ENCODE measurements at places on chromosomes 7 and 10.

DNA sequence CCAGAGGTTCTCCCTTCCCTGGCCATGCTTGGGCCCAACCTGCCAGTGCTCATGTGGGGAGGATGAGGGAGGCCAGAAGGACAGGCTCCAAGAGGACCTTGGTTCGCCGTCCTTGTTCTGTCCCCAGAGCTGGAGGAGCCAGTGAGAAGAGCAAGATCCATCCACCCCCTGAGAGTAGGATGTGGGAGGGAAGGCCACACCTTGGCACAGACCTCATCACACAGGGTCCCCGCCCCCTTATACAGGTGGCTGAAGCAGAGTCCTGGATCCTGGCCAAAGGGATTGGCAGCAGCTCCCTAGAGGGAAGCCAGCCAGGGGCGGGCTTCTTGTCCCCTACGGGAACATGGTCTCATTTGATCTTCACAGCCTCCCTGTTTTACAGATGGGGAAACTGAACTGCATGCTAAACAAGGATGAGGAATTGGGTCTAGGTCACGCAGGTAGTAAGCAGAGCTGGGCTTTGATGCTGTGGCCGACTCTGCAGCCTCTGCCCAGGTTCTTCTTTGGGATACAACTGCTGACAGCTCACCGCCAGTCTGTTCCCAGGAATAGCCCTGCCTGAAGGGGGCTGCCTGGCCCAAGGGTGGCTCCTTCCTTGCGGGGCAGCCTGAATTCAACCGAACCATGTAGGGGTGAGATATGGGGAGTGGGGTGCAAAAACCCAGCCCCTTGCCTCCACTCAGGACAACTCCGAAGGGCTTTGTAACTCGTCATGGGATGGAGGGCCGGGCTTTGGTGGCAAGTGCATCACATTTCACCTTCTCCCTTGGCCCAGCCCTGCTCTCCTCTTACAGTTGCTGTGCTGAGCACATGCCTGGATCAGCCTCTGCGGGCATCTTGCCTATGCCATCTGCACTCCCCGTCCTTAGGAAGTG is 62.2 kb upstream of the KDM7A start:
- no peak for DNase-seq

- DNase-seq: peak; percentile 98
These were observed 74.5 kb downstream of the BMPER start for GRCh38 chr7:33979807-33980355.

DNA sequence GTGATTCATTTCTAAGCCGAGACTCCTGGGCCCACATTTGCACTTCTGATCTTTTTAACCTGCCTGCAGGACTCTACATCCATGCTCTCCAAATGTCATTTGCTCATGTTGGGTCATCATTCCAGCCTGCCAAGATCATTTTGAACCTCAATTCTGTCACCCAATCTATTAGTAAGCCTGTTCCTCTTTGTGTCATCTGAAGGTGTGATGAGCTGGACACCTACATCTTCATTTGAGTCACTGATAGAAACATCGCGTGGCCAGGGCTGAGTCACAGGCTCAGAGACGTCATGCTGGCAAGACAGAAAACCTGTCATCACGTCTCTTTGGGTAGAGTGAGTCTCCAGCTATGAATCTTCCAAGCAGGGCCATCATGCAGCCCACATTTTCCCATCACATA is 65.3 kb upstream of the SLF2 start:
- DNase-seq: peak; percentile 17

GRCh38 chr7:96675548-96675947 is 34.1 kb downstream of the SEM1 start:
- no peak for DNase-seq

DNA sequence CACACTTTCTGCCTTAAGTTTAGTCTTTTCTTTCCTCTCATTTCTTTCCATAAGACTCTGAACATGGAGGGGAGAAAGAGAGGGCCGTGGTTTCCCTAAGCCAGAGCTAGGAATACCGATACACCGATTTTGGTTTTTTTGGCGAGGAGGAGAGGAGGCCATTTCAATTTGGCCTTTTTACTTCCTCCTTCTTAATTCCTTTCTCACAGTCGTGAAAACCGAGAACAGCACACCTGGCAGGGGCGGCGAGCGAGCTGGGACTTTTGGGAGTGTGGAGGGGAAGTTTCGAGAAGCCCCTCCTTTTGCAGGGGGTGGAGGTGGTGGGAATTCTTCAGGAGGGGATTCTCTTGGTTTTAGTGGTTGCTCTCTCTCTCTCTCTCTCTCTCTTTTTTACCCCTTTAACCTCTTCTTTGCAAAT is 6.2 kb downstream of the GATA3 start:
- DNase-seq: no peak

GRCh38 chr10:128780156-128780761 is 654.0 kb upstream of the MKI67 start:
- no peak for DNase-seq

DNA sequence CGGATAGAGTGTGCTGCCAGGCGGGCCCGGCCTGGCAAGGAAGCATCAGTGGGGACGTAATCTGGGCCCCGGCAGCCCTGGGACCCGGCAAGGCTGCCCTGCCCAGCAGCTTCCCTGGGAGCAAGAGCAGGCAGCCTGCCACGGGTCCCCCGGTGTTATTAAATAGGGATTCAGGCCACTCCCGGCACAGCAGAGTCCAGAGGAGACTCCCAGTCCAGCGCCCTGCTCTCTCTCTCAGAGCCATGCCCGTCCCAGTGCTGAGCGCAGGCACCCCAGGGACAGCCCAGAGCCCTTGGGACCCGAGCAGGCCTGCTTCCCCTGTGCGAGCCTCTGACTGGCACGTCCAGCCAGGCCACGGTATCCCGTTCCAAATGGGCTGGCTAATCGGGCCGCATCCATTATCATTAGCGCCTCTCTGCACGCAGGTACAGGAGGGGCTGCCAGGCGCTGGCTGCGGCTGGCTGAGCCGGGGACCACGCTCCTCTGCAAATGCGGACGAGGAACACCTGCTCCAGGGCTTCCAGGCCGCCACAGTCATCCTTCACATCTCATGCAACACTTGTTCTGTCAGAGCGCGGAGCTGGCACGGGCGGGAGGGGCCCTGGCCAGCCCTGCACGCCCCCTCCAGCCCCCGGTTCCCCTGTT is 344.2 kb upstream of the MKI67 start:
- no peak for DNase-seq

DNA sequence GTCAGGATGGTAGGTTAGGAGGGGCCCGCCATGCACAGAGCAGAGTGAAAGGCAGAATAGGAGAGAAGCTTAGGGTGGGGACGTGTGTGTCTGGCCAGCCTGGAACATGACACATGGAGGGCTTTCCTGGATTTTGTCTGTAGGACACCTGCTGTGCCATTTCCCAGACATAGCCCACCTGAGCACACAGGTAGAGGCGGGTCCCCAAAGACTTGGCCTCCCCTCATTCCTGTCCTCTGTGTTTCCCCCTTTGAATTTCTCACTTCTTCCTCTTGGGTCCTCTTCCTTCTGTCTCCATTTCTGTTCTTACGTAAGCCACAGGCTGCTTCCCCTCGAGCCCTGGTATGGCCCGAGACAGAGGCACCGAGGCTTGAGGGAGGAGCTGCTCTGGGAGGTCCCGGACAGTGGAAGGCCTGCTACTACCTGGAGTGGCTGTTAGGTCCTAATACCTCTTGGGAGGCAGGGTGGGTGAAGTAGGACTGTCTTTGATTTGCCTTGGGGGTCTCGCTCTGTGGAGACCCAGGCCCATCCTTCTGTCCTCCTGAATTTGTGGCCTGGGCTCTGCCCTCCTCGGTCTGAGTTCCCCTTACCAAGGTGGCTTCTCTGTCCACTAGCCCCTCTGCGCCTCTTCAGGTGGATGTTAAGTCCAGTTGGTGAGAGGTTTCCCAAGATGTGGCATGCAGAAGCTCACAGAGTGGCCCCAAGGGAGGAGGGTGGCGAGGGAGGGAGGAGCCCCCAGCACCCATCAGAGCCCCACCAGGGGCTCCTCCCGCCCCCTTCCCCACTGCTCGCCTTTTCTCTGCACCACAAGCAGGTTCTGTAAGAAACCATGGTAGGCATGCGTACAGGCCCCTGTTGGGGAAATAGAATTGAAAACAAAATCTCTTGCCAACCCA is 5.5 kb downstream of the ZNF775 start:
- no peak for DNase-seq

GRCh38 chr7:70788276-70788675 is 343.7 kb upstream of the GALNT17 start:
- DNase-seq: no peak

DNA sequence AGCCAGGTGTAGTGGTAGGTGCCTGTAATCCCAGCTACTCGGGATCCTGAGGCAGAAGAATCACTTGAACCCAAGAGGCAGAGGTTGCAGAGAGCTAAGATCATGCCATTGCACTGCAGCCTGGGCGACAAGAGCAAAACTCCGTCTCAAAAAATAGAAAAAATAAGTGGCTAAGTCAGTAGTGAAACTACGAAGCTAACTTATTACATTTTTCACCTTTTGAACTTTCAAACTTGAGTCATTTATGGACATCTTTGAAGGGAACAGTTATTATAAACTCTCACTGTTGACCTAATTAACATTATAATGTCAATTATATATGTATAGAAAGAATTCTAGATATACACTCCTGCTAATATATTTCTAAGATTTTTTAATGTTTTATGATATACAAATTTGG is 541.5 kb upstream of the C7orf33 start:
- no peak for DNase-seq

- DNase-seq: no peak
These were observed 7.5 kb downstream of the PRKAG2 start for GRCh38 chr7:151869455-151869854.

All from HCEC 1CT (cell line).